Heart right ventricle (tissue), 16 donors: ENCODE measurements at places on chromosomes 11 and 22. TPM values are rescaled to one million over a fixed set of nuclear protein-coding genes. Genes with fewer than 3 reads are reported as not detected.

GRCh38 chr11:76801225-76801624 is 18.1 kb downstream of the TSKU start:
- H3K4me1 ChIP-seq: peaks cover 33% of the 10 kb centered on the region
- DNase-seq: no peak
- no peak overlapping the region for H3K4me3 ChIP-seq
- H3K27me3 ChIP-seq: no peaks in the 10 kb centered on the region

DNA sequence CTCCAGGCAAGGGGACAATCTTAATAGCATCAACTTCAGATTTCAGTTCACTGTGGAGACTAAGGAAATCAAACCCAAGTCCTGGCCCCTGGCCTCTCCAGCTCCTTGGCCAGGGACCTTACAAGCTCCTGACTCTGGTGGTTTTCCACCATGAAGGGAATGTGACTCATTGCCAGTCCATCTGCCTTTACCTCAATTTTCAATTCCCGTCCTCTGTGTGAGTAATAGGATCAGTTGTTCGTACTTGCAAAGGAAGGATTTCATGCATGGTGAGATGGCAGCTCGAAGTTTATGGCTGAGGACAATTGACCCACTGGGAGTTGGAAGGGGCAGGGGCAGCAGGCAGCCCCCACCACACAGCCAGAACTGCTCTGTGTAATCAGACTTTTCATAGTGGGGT is 42.5 kb downstream of the INSC start:
- no peaks in the 10 kb centered on the region for H3K36me3 ChIP-seq
- DNase-seq: no peak
- H3K27me3 ChIP-seq: no peaks in the 10 kb centered on the region
- H3K4me1 ChIP-seq: no peaks in the 10 kb centered on the region
- no peak overlapping the region for H3K4me3 ChIP-seq
- H3K27ac ChIP-seq: no peak overlapping the region

DNA sequence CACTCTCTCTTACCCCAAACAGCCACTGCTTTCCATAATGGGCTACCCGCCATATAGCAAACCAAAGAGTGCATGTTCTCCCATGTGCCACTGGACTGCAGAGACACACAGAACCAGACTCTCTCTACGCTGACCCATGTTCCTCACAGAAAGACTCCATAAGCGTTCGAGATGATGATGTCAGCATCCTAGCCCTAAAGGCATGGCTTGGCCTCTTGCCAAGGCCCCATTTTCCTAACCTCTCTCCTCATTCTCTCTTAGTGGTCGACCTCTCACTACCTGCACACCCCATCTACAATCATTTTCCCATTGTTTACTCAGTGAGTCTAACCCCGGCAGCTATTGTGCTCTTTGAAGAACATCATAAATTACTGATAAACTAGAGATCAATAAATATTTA is 4.9 kb downstream of the NDUFC2 start:
- peaks cover 50% of the 10 kb centered on the region for H3K36me3 ChIP-seq
- H3K27ac ChIP-seq: no peak overlapping the region
- H3K4me1 ChIP-seq: peaks cover 49% of the 10 kb centered on the region
- H3K27me3 ChIP-seq: no peaks in the 10 kb centered on the region
- H3K4me3 ChIP-seq: no peak overlapping the region

- H3K27me3 ChIP-seq: peaks cover 24% of the 10 kb centered on the region
- H3K4me1 ChIP-seq: no peaks in the 10 kb centered on the region
- no peak overlapping the region for H3K4me3 ChIP-seq
- no peak overlapping the region for H3K27ac ChIP-seq
- H3K36me3 ChIP-seq: no peaks in the 10 kb centered on the region
Measured at GRCh38 chr22:36737776-36738175, 34.2 kb upstream of the CACNG2 start.

- no peak for DNase-seq
- H3K27ac ChIP-seq: no peak overlapping the region
- no peaks in the 10 kb centered on the region for H3K27me3 ChIP-seq
- no peak overlapping the region for H3K4me3 ChIP-seq
- H3K4me1 ChIP-seq: no peaks in the 10 kb centered on the region
- H3K36me3 ChIP-seq: no peaks in the 10 kb centered on the region
Measured at GRCh38 chr11:102802341-102802740, 4.4 kb upstream of the MMP1 start.

DNA sequence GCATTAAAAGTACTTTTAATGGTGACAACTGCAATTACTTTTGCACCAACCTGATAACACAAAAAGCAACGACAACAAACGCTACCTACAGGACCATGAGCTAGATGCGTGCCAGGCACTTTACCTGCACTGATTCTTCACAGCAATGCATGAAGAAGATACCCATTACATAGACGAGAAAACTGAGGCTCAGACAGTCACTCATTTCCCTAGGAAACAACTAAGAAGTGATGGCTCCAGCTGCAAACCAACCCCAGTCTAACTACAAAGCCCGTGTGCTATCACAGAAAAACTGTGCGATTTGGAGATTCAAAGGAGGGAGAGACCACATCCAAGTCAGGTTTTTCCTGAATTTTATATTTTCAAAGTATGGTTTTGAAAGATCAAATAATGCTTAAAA is 80.1 kb upstream of the TP53I11 start:
- DNase-seq: no peak
- H3K27me3 ChIP-seq: no peaks in the 10 kb centered on the region
- H3K36me3 ChIP-seq: no peaks in the 10 kb centered on the region
- H3K27ac ChIP-seq: no peak overlapping the region
- H3K4me1 ChIP-seq: peaks cover 8% of the 10 kb centered on the region
- no peak overlapping the region for H3K4me3 ChIP-seq

DNA sequence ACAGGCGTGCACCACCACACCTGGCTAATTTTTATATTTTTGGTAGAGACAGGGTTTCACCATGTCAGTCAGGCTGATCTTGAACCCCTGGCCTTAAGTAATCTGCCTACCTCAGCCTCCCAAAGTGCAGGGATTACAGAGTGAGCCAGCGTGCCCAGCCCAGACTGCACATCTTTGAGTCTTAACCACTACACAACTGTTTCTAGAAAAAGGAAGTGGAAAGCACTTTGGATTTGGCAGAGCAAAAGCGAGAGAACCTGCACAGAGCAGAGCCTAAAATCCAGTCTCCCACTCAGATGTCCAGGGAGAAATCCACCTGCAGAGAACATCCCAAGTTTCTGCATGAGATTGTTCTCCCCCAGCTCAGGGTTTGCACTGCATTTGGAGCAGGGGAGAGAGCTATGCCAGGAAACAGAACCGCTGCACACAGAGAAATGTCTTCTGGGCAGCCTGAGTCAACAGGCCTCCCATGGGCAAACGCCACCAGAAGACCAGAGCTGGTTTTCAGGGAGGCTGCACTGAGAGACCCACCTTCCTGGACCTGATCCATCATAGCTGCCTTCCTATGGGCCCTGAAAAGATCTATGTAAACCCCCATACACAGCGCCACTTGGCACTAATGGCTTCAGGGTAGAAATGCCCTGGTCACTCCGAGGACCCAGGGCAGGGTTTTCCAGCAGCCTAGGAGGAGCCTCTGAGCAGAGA is 54.0 kb downstream of the RPUSD4 start:
- no peak overlapping the region for H3K4me3 ChIP-seq
- no peaks in the 10 kb centered on the region for H3K27me3 ChIP-seq
- DNase-seq: no peak

DNA sequence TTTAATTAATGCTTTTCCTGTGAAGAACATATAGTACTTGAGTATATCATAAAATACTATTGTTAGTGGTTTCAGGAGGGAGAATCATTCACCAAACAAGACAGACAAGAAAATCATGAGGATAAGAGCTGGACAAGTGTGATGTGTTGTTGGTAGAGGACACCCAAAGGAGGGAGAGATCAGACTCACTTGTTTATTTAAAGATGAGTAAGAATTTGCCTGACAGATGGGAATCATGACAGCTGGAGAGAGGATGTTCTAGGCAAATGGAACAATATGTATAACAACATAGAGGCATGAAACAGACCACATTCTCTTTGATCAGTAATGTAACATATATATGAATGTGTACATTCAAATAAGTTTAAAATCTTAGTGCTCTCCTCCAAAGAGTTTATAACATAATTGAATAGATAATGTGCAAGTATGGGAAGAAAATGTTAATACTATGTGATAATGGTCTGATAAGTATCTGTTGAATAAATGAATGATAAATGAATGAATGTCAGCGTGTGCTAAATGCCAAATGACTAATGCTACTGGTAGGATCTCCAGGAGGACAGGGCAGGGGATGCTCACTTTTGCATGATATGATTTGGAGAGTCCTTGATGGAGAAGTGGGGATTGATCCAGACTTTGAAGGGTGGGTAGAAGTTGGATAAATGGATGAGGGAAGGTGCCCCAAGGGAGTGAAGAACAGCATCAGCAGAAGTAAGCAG is 228.9 kb upstream of the SORL1-AS1 start:
- no peaks in the 10 kb centered on the region for H3K4me1 ChIP-seq
- H3K36me3 ChIP-seq: no peaks in the 10 kb centered on the region
- H3K27ac ChIP-seq: no peak overlapping the region
- no peaks in the 10 kb centered on the region for H3K27me3 ChIP-seq

GRCh38 chr11:24400059-24400665 is 96.7 kb upstream of the LUZP2 start:
- no peaks in the 10 kb centered on the region for H3K36me3 ChIP-seq
- H3K4me1 ChIP-seq: no peaks in the 10 kb centered on the region
- H3K27me3 ChIP-seq: no peaks in the 10 kb centered on the region

- H3K27ac ChIP-seq: no peak overlapping the region
- H3K27me3 ChIP-seq: peaks cover 13% of the 10 kb centered on the region
- no peak overlapping the region for H3K4me3 ChIP-seq
- no peaks in the 10 kb centered on the region for H3K4me1 ChIP-seq
Measured at GRCh38 chr22:27474711-27475547, 326.6 kb downstream of the MN1 start.

DNA sequence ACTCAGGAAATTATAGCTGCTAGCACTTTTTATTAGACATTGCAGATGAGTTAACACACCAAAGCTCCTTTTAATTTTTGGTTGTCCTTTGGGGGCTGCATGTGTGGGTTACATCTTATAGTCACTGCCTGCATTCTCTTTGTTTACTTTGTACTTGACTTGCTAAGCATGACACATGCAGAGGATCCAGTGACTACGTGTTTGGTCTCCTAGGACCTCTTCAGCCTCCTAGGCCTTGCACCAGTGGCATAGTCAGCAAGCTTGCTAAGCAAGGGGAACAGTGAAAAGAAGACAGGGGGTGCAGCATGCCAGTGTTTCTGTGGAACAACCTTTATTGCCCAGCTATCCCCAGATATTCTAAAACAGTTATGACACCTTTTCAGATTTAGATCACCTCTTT is 108.2 kb downstream of the PAX6 start:
- DNase-seq: no peak
- no peaks in the 10 kb centered on the region for H3K27me3 ChIP-seq
- H3K4me1 ChIP-seq: no peaks in the 10 kb centered on the region
- no peak overlapping the region for H3K4me3 ChIP-seq
- H3K27ac ChIP-seq: no peak overlapping the region

GRCh38 chr11:110148775-110149744 is 55.9 kb downstream of the ZC3H12C start:
- H3K4me1 ChIP-seq: peaks cover 19% of the 10 kb centered on the region
- no peaks in the 10 kb centered on the region for H3K27me3 ChIP-seq
- peak overlapping the region; percentile 37 for H3K27ac ChIP-seq
- H3K36me3 ChIP-seq: no peaks in the 10 kb centered on the region
- no peak for DNase-seq

DNA sequence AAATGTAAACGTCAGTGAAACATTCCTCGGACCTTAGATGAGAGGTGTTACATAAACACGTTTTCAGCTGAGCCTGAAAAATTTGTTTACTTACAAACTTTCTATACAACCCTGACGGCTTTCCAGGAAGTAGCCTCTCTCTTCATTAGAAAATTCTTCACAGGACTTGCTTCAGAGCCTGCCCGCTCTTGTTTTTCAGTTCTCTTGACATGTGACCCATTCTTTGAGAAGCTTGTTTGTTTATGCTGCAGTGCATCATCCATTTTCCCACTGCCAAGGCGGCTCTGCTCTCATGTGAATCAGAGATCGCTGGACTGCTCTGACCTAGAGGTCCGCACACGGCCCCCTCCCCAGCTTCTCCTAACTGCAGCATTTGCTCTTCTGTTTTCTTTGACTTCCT is 47.9 kb upstream of the ARHGAP42 start:
- no peaks in the 10 kb centered on the region for H3K27me3 ChIP-seq
- no peaks in the 10 kb centered on the region for H3K4me1 ChIP-seq
- no peak overlapping the region for H3K4me3 ChIP-seq

DNA sequence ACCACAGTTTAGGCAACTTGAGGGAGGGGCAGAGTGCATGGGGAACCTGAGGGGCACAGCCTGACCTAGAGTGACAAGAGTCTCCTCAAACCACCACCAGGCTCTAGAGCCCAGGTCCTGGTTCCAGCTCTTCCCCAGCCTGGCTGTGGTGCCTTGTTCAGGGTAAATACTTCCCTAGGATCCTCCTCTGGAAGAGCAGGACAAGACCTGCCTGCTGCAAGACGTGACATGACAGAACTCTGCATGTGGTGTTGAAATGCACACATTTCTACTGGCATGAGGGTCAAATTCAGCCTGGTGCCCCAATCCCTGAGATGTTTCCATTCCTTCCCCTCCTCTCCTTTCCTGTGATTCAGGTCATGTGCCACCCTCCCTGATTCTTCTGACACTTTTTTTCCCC is 3.3 kb downstream of the SEC14L2 start:
- H3K4me1 ChIP-seq: peaks cover 10% of the 10 kb centered on the region
- H3K4me3 ChIP-seq: no peak overlapping the region

- DNase-seq: no peak
- H3K4me3 ChIP-seq: no peak overlapping the region
- H3K27ac ChIP-seq: no peak overlapping the region
- no peaks in the 10 kb centered on the region for H3K4me1 ChIP-seq
Measured at GRCh38 chr11:23359297-23359696, 499.0 kb upstream of the CCDC179 start.

- no peak overlapping the region for H3K4me3 ChIP-seq
- no peaks in the 10 kb centered on the region for H3K4me1 ChIP-seq
- no peaks in the 10 kb centered on the region for H3K36me3 ChIP-seq
- DNase-seq: no peak
- H3K27me3 ChIP-seq: no peaks in the 10 kb centered on the region
- H3K27ac ChIP-seq: no peak overlapping the region
Measured at GRCh38 chr11:40030867-40031266, 1428.6 kb downstream of the LRRC4C start.

LRRC74B gene
- not detected for total RNA-seq

PTPRJ gene
- 6.5 TPM for total RNA-seq

AP1B1 gene
- total RNA-seq: 26.0 TPM

OR51L1 gene
- total RNA-seq: not detected

FOLR1 gene
- not detected for total RNA-seq

B4GALNT4 gene
- not detected for total RNA-seq

HORMAD2 gene
- not detected for total RNA-seq

RNF26 gene
- 12.2 TPM for total RNA-seq

HTR3B gene
- total RNA-seq: not detected

OR8G1 gene
- total RNA-seq: not detected

MICALL1 gene
- 16.3 TPM for total RNA-seq

BCO2 gene
- 117 TPM for total RNA-seq

NXPE2 gene
- 0.59 TPM for total RNA-seq

OR2D2 gene
- not detected for total RNA-seq
